ENCODE measurements at places on chromosomes 2 and 18.

DNA sequence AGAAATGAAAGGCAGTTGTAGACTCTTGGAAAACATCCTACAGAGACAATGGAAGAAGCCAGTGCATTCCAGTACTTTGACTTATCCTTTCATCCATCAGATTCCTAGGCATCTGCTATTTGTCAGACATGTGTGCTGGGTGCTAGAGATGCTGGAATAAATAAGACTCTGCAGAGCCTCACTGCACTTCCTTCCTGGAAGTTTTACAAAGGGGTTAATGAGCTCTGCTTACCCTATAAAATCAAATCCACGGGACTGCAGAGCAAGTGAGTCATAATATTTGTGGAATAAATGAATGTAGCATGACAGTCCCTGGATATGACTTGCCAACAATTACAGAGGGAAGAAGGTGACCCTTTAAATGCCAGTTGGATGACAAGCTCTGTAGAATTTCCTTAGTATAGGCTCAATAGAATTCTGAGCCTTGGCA, 52.7 kb upstream of the NPAS2 start:
- DNase-seq: no peak

- no peak for DNase-seq
These were observed 42.1 kb downstream of the THOC1 start for GRCh38 chr18:225745-226144.

- DNase-seq: no peak
These were observed 17.4 kb upstream of the HNRNPA3 start for GRCh38 chr2:177195194-177195593.

- no peak for DNase-seq
These were observed 263.4 kb downstream of the SH3BP4 start for GRCh38 chr2:235215248-235215647.

DNA sequence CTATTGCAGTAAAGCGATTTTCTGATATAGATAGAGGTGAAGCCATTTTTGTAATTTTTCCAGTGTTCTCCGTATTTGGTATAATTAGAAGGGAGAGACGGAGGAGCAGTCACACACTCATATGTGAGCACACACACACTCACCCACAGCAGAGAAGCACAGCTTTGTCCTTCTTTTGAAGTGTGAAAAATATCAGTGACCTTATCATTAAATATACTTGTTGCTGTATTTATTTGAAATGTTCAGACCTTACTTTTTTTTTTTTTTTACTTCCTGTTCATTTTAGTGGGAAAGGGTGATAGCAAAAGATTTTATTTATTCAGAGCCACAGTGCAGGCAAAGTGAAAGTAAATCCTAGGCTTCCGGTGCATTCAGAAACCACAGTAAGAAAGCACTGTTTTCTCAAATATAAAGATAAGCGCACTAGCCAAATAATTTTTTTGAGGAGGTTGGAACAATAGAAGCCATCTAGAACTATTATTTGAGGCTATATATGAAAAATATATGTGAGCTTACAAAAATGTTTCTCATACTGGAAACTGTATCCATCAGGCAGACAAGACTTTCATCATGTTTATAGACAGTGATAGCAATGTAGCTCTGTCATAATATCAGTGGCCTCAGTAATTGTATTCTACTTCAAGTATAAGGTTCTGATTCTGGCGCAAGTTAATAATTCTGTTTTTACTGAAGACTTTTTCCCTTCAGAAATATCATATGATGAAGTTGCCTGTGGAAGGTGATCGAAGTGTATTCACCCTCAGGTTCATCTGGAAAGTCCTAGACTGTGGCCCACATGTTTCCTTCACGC, 37.2 kb downstream of the TSHZ1 start:
- DNase-seq: no peak

GRCh38 chr2:180983468-180984242, 3.2 kb downstream of the UBE2E3 start:
- DNase-seq: no peak

GRCh38 chr2:182477774-182478173, 50.9 kb upstream of the PDE1A start:
- no peak for DNase-seq

- no peak for DNase-seq
These were observed 173.3 kb upstream of the MGAT5 start for GRCh38 chr2:134080386-134081089.

DNA sequence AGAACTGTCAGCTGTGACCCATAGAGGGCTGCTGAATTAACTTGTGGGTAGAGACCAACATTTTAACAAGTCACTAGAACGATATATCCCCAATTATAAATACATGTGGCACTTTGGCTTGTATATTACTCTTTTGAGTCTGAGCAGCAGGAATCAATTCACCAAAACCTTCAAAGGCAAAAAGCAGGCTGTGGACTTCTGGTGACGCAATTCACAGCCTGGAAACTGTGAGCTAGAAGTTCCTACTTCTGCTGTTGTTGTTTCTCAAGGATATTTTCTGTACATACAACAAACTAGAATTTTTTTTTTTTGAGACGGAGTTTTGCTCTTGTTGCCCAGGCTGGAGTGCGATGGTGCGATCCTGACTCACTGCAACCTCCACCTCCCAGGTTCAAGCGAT, 37.3 kb downstream of the PTCD3 start:
- DNase-seq: no peak

DNA sequence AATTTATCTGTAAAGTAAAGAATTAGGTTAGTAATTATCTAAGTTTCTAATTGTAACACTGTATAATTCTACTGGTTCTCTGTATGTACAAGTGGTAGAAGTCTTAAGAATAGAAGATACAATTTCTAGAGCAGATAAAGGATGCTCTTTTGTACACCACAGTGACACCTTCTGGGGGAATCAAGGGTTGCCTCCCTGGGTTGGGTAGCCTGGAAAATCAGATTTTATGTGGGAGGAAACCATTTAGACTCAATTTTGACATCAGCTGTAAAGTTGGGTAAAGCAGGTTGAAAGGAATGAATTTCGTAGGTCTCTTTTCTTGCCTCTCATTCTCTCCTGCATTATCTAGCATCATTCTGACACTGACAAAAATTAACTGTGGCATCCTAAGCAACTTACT, 354.8 kb downstream of the DCC start:
- no peak for DNase-seq
